Stimulated activated CD8-positive, alpha-beta memory T cell treated with anti-CD3 and anti-CD28 coated beads, Interleukin-15, amount 100 ng/mL, for 48 hours (primary cell): ENCODE measurements at places on chromosomes 3 and 15.

DNA sequence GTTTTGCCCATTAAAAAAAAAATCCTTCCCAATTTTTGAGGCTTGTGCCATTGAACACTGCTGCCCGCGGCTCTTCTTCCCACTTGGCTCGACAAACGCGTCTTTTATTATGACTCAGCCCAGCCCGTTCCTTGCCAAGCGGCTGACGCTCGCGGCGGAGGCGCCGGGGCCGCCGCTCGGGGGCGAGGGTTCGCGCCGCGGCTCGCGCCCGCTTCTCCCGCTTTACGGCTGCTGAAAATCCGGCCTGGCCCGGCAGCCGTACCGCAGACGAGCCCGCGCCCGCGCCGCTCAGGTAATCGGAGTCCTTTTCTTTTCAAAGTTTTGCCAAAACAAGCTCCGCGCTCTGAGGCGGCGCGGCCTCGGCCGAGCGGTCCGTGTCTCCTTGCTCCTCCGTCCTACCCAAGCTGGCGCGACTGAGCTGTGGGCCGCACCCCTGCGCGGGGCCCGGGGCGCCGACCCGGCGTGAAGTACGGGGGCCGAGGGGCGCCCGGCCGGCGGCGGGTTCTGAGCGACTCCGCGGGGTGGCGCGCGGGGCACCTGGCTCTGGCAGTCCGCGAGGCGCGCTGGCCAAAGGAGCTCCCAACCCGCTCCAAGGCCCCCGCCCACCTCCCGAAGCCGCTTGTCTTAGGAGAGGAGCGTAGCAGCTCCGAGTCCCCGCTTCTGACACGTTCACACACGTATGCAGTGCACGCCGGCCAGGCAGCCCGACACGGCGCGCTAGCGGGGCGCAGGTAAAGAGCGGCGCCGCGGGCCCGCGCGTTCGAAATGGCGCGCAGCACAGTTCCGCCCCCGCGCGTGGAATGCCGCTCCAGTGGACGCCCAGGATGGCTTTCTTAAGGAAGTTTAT lies 418.2 kb upstream of the NAALADL2 start:
- DNase-seq = peak; percentile 57

DNA sequence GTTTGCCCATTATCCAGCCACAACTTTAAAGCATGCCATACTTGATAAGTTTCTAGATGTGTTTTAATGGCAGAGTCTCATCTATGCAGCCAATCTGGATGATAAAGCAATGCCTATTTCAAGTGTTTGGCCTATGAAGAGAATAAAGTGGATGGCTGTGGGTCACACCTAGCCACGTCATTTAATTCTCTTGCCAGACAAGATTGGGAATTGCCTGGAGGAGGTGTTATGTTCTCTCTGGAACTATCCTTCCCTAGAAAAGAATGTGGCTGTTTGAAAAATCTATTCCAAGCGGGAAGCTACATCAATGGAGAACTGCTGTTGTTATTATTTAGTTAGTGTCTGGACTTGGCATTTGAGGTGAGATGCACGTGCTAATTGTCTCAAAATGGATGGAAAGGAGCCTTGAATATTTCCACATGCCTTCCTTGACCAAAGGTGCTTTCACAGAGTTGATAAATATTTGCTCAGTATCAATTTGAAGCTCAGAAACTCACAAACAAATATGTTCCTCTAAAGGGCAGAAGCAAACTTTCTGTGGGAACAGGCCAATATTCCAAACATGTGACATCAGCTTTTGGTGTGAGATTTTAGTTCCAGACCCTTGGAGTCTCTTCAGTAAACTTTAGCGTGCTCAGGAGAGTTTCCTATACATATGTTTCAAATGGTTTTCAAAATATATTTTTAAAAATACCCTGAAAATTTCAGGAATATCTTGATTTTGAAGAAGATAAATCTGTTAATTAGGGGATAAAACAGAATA lies 510.6 kb upstream of the SGO1 start:
- no peak for DNase-seq

- DNase-seq = no peak
Measured at GRCh38 chr3:62874711-62875557, at the start of gene CADPS. Gene CADPS (minus strand): TSS chr3:62875416. CDS start chr3:62875029, 387 bp downstream.

DNA sequence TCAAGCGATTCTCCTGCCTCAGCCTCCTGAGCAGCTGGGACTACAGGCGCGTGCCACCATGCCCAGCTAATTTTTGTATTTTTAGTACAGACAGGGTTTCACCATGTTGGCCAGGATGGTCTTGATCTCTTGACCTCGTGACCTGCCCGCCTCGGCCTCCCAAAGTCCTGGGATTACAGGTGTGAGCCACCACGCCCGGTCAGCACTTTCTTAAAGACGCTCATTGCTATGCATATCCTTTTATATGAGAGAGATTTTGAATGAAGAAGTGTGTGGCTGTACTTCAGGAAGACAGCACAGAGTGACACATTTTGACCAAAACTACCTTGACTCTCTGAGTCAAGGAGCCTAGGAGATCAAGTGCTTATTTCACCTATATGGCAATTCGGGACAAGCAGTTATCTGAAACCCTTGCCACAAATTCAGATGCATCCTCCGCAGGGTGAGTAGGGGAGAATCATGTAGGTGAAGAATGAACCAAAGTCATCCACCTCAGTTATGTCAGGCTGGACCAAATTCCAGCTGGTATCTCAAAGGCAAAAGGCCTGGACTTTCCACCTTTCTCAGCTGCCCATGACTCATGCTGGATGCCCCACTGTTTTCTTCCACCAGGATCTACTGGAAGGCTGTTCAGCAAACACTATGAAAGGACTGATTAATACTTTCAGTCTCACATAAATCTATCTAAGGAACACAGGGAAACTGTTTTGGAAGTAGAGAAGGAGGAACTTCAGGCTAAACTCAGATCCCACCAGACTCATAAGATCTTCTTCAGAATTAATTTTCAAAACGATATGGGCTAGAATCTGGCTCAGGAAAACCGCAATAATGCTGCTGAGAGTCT lies 31.9 kb downstream of the SUSD5 start:
- no peak for DNase-seq

- DNase-seq = no peak
Measured at GRCh38 chr3:35908366-35909232, 269.3 kb downstream of the ARPP21 start.

DNA sequence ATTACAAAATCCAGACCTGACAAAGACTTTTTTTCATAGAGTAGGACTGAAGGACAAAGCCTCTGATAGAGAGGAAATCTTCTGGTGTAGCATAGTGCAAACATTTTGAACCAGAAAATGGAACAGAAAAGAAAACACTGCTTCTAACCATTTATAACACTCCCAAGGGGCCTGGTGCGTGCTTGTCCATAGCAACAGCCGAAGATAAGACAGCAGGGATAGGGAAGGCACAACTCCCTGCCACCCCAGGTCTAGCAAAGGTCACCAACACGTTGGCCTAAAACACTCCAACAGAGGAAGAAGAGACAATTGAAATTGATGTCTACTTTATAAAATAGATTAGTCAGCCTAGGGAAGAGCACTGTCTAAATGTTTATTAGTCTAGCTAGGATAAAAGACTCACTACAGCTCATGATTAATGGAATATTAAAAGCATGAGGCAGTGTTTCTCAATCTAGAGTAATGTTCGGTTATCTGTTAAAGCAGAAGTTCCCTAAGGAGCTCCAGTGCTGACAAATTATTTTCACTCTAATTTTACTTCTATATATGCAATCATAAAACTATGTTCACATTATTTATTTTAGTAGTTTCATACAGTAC lies 145.2 kb downstream of the P3H2 start:
- DNase-seq = no peak

DNA sequence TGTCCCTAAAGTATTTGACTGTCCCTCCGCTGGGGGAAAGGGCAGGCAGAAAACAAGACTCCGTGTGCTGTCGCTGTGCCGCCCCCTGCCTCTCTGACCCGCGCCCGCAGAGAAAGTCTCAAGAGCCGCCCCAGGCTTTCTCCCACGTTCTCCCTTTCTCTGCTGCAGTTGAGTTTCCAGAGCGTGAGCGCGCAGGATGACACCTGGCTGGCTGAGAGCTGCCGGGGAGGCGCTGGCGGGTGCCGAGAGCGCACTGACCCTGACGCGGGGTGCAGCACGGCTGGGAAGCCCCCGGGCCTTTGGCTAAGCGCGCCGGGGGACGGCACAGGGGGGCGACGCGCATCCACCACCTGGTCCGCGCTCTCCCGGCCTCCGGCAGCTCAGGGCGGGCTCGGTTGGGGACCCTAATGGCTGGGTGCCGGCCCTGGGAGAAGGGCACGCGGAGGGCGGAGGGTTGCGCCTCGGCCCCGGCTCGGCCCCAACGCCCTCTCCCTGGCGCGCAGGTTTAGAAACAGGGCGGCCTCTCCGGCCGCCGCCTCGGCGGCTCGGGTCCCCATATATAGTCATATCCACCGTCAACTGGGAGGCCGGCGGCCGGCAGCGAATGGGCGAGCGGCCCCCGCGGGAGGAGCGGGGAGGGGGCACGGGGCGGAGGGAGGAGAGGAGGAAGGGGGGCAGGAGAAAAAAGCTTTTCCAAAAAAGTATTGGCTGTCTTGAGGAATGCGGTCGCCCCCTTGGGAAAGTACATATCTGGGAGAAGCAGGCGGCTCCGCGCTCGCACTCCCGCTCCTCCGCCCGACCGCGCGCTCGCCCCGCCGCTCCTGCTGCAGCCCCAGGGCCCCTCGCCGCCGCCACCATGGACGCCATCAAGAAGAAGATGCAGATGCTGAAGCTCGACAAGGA lies at the start of gene TPM1:
Gene TPM1, plus strand, starts transcription at position 774 of the 903 bp plus-strand sequence. Its CDS starts 83 bp downstream, at position 857.
- no peak for DNase-seq

- DNase-seq = no peak
Measured at GRCh38 chr3:113634782-113635474, 61.5 kb downstream of the USF3 start.

DNA sequence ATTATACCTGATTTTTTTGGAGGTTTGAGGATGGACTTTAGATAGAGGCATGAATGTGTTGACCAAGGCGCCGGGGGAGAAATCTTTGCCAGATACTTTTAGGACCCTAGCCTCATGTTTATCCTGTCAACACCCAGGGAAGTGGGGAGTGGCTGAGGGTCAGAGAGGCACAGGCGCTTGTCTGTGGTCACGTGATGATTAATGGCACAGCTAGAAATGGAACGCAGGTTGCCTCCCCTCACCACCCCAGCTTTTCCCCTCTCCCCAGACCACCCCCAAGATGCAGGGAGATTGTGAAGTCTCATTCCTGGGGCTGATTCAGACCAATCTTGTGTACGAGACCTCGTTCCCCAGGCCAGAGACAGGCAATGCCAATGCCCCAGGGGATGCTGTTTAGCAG lies 218.4 kb upstream of the LINGO1 start:
- DNase-seq = no peak

GRCh38 chr3:27224197-27224596 lies 145.0 kb downstream of the NEK10 start:
- no peak for DNase-seq

GRCh38 chr3:59128685-59129084 lies 78.9 kb upstream of the CFAP20DC start:
- DNase-seq = no peak

- DNase-seq = no peak
Measured at GRCh38 chr3:108021131-108021530, 69.7 kb downstream of the CD47 start.

DNA sequence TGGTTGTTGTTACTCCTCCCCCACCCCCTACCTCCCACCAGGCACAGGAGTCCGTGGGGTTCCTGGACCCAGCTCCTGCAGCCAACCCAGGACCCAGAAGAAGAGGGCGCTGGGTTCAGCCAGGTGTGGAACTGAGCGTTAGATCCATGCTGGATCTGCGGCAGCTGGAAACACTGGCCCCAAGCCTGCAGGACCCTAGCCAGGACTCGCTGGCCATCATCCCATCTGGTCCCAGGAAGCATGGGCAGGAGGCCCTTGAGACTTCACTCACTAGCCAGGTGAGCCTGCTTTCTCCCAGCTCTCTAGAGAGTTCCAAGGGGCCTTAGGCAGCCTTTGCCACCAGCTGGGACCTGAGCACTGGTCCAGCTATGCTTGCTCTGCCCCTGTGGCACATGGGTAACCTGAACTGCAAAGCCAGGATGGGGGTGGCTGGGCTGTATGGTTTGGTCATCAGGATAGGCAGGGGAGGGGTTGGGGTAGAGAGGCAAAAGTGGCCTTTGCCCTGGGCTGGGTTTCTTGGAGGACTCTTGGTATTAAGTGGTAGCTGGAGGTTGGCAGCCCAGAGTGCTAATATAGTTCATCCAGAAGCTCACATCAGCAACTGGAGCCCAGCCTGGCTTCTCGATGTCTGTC lies 7.0 kb upstream of the JMJD7 start:
- DNase-seq = no peak
